NCI-H146 (cell line): ENCODE measurements at places on chromosomes 1 and 21.

DNA sequence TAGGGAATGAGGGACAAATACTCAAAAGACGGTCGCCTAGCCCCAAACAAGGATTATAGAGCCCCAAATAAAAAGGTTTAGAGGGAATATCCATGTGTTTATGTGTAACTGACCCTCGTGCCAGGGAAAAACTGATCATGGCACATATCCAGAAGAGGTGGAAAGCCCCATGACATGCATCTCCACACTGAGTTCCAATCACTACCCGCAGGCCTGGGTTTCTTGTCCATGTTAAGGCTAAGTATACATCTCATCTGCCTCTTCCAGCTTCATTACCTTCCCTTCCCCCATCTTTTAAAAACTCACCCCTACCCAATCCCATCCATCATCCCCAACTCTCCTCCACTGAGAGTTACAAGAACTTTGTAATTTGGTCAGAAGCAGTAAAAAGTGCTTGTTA lies 15.2 kb downstream of the GADD45A start:
- peak; percentile 37 for DNase-seq

- no peak for DNase-seq
Observed at GRCh38 chr1:243500512-243500911, 244.7 kb downstream of the SDCCAG8 start.

GRCh38 chr1:17550729-17551584 lies 11.5 kb downstream of the ARHGEF10L start:
- DNase-seq: peak; percentile 79

- no peak for DNase-seq
Observed at GRCh38 chr1:201059401-201059800, 35.9 kb upstream of the KIF21B start.

- DNase-seq: no peak
Observed at GRCh38 chr1:116990612-116991151, 10.9 kb upstream of the CD101 start.

DNA sequence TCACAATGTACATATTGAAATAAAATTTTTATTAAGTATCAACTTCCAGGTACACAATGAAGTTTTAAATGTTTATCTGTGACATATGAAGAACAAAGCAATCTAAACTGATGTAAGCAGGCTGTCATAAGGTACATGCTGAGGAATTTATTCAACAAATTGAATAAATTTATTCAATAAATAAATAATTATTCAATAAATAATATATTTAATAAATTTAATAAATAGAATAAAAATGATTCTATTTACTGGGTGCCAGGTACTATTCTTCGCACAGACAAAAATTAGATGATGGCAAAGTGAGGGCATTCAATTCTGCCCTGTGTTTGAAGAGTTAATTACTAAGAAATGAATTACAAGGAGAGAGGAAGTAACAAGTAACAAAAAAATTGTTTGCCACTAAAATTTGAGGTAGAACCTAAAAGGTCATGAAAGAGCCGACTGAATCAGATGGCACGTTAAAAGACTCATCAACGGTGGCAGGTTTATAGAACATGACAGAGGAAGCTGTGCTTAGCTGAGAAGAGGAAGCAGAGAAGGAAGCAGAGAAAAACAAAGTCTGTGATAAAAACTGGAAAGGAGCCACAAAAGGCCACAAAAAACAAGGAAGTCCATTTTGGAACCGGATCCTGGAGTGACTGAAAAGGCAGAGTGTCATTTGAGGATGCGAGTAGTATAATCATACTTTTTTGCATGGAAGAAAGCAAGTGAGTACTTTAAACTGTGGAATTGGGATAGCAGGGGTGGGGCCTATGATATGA lies 2.2 kb upstream of the USP24 start:
- DNase-seq: no peak

GRCh38 chr1:236345728-236346127 lies 48.4 kb upstream of the EDARADD start:
- DNase-seq: peak; percentile 40

DNA sequence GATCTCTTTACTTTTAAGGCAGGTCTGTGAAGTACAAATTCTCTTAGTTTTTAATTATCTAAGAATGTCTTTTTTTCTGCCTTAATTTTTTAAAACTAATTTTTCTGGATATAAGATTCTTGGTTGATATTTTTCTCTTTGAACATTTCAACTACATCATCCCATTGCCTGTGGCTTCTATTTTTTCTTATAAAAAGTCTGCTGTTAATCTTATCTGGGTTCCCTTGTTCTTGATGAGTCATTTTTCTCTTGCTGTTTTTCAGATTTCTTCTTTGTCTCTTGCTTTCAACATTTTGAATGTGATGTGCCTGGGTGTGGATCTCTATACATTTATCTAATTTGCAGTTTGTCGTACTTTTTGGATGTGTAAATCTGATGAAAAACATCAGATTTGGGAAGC lies 525.2 kb upstream of the PBX1 start:
- DNase-seq: no peak

DNA sequence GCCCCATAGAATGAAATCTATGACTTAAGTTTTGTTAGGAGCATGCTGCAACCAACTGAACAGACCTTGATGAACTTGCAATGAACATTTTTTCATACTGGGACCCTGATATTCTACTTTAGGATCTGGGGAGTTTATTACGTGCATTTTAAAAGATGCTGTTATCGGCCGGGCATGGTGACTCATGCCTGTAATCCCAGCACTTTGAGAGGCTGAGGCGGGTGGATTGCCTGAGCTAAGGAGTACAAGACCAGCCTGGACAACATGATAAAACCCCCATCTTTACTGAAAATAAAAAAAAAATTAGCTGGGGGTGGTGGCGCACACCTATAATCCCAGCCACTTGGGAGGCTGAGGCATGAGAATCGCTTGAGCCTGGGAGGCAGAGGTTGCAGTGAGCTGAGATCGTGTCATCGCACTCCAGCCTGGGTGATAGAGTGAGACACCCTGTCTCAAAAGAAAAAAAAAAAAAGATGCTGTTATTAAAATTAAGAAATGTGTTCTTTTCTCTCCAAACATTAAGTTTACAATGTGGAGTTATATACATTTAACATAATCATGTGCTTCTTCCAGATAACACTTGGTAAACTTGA lies 7.1 kb downstream of the MPZL1 start:
- no peak for DNase-seq

DNA sequence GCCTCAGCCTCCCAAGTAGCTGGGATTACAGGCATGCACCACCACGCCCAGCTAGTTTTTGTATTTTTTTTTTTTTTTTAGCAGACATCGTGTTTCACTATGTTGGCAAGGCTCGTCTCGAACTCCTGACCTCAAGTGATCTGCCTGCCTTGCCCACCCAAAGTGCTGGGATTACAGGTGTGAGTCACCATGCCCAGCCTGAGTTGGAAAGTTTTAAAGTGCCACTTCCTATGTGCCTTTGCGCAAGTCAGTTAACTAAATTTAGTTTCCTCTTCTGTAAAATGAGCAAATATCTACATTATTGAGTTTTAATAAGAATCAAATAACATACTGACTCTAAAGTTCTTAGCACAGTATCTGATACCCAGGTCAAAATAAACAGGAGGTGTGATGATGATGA lies 12.4 kb downstream of the SLC19A2 start:
- DNase-seq: no peak

DNA sequence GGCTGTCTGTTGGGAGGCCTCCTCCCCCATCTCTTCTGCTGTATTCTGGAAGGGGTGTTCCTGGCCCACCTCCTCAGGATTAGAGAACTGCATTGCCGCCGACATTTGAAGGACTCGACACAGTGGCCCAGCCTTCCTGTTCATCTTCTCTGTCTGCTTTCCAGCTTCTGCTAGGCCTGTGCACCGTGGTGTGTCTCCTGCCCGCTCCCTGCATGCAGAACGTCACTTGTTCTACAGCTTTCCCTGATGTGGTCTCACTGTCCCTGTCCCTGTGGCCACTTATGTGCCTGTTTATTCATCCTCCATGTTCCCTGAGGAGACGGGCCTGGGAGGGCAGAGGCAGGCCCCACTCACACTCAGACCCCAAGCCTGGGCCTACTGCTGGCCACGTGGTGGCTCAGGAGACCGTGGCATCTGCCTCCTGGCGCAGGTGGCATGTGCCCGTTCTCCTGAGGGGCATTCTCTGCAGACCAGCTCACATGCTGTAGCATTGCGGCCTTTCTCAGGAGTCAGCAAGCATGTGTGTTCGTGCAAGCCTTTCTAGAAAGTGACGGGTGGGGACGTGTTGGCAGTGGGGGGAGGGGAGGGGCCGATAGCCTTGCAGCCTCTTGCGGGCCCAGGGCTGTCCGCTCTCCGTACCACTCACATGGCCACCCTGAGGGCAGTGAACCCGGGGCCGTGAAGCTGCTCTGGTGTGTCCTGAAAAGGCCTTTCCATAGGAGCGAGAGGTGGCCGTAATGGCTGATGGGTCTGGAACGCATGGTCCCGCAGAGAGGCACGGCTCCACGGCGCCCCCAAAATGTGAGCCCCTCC lies 35.9 kb downstream of the POFUT2 start:
- DNase-seq: no peak

DNA sequence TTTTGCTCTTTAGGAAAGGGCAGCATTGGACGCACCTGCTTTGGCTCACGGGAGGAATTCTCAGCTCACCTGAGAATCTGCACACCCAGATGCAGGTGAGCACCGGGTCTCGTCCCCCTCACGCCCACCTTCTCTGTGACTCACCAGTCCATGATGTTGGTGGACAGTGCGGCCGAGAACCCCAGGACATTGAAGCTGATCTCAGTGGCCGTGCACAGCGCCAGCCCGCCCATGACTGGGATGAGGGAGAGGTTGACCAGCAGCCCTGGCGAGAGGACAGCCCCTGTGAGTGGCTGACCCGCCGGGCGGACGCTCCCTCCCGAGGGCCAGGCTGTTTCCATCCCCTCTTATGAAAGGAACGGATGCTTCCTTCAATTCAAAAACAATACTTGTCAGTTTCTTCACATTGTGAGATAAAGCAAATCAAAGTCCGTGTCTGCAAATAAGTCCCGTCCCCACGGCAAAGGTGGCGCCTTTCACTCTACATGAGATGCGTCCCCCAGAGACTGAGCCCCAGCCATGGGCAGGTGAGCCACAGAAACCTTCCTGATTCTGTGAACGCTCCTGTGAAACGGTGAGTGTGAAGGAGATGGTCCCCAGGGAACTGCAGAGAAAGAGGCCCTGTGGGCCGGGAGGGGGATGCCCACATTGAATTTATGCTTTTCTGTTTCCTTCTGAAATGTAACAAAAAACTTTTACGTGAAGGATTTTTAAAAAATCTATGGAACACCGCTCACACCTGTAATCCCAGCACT lies 12.7 kb upstream of the CDK11B start:
- no peak for DNase-seq

DNA sequence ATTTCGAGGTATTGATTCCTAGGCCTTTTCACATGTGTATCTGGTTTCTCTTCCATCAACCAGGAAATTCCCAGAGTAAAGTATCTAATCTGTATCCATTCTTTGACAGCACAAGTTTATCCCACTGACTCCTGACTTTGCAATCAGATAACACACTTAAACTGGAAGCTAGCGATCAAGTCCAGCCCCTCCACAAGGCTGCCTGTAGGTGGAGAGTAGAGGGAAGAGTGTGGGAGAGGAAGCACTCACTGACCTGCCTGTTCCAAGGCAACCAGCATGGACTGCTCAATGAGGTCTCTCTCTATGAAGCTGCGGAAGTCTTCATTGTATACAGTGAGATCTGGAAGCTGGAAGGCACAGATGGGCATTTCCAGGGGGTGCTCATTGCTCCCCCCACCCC lies 30.4 kb upstream of the MTMR11 start:
- no peak for DNase-seq

DNA sequence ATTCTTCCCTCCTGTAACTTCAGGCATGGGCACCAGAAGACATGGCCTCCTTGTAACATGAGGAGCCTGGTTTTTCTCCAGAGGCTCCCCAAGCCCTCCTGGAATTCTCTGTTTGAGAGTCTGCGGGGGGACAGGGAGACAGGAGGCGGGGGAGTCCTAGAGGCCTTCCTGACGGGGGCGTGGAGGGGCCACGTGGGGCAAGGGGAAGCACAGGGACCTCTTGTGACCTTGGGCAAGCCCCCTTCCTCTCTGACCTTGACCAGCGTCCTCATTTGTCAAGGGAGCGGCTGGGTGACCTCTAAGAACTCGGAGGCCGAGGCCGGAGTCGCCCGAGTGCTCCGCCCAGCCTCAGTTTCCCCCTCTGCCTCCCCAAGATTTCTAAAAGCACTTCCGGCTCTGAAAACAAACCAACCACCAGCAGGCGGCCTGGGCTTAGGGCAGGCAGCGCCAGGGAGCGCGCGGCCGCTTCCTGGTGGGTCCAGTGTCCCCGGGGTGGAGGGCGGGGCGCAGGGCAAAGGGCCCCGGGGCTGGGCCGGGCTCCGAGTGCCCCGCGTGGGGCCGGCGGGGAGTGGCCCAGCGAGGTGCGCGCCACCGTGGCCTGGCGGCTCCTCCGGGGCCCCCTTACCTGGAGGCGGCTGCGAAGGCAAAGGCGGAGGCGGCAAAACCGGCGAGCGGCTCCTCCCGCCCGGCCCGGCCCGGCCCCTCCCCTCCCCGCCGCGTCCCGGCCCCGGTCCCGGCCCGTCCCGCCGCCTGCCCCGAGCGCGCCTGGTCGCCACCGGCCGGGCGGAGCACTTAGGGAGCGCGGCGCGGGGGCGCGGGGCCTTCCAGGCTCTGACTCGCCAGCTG lies at the start of gene TMCO4:
Gene TMCO4 (minus strand): TSS at position 687 of the 846 bp plus-strand sequence. CDS start 19,158 bp downstream, outside the sequence.
- DNase-seq: peak; percentile 48

- no peak for DNase-seq
Observed at GRCh38 chr1:44634606-44635189, 39.6 kb downstream of the TMEM53 start.

- DNase-seq: peak; percentile 12
Observed at GRCh38 chr1:37181425-37181824, 147.1 kb upstream of the GRIK3 start.

GRCh38 chr1:119715542-119715941 lies 3.8 kb downstream of the PHGDH start:
- DNase-seq: no peak

- DNase-seq: peak; percentile 10
Observed at GRCh38 chr1:223772771-223773160, 60.4 kb downstream of the CAPN2 start.

DNA sequence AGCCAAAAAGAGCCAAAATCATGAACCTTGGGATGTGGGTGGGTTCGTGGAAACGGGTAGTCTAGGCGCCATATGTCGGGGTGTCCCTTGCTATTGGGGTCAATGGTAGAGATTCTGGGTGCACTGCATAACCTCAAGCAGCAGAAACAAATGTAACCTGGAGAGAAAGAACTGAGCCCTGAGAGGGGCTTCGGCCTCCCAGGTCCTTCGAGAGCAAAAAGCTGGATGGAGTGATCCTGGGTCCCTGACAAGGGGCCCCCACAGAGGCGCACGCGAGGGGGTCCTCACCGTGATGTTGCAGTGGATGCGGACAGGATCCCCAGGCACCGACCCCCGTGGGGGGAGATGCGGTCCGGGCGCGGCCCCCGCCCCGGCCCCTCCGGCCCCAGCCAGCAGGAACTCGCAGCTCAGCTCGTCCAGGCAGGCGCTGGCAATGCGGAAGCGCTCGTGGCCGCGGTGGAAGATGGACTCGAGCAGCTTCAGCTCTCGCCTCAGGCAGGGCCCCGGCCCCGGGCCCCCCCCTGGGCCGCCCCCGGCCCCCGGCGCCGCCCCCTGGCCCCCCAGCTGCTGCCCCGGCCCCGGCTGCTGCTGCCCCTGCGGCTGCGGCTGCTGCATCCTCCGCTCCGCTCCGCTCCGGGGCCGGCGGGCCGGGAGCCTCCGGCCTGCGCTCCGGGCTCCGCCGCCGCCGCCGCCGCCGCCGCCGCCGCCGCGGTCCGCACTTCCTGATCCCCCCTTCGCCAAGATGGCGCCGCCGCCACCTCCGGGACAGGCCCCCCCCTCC lies at the start of gene UBE2Q1:
Gene UBE2Q1 (minus strand): TSS at position 724 of the 781 bp plus-strand sequence. CDS start 109 bp downstream, at position 615.
- DNase-seq: peak; percentile 56
